GOT3 (cell line): ENCODE measurements at places on chromosomes 1 and 21.

GRCh38 chr1:152022474-152022873 lies 14.3 kb downstream of the S100A11 start:
- no peak for DNase-seq

DNA sequence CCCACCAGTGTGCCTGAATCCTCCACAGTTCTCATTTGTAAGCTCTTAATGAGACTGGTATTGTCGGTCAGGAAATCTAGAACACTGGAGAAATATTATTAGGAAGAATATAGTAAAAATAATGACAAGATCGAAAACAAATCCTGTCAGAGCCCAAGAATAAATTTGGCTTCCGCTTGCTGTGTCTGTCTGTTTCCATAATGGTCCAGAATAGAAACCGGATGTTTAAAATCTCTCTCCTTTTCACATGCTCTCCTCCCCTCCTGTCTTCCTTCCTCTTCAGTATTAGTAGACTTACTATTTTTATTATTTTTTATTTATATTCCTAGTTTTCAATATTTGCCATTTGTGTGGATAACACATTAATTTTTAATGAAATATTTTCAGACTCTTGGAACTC lies 187.7 kb downstream of the SDCCAG8 start:
- DNase-seq, result no peak

- DNase-seq, result no peak
These were observed 48.4 kb downstream of the LTN1 start for GRCh38 chr21:28944296-28944695.

DNA sequence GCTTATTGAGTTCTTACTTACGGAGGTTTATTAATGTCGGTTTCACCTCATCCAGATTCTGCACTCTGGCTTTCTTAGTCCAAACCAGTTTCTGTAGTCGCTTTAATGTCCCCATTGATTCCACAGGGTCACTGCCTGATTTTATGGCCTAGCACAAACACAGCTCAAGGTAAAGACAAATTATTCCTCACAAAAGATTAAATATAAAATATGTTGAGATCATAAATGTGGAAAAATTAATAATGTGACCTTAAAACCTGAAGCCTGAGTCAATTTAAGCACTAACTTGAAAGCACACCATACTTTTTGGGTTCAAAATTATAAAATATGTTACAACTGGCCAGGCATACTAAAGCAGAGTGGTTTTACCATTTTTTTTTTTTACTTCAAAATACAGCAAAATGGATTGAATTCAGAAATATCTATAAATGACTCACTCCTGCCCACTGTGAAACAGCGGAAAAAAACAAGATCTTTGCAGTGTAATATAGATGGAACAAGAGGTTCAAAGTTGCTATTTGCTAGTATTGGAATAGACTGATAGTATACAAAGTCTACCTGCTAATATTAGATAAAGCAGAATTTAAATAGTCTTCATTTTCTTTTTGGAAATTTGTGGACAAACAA lies 37.6 kb upstream of the SAMSN1 start:
- no peak for DNase-seq

GRCh38 chr1:195520757-195521156 lies 1087.5 kb downstream of the KCNT2 start:
- DNase-seq, result no peak

DNA sequence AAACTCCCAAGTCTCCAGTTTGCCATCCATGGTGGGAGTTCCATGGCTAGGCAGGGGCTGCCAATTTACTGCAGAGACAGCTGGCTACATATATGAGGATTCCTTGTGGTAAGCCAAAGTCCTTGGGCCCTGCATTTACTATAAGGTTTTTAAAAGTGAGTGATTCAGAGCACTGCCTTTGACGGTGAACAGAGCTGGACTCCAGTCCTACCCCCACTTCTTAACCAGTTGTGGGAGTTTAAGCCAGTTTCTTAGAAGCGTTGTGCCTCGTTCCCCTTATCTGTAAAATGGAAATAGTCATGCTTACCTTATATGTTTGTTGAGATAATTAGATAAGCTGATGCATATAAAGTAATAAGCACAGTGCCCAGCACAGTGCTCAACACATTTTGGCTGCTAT lies 64.6 kb downstream of the LRIG2 start:
- DNase-seq, result no peak

DNA sequence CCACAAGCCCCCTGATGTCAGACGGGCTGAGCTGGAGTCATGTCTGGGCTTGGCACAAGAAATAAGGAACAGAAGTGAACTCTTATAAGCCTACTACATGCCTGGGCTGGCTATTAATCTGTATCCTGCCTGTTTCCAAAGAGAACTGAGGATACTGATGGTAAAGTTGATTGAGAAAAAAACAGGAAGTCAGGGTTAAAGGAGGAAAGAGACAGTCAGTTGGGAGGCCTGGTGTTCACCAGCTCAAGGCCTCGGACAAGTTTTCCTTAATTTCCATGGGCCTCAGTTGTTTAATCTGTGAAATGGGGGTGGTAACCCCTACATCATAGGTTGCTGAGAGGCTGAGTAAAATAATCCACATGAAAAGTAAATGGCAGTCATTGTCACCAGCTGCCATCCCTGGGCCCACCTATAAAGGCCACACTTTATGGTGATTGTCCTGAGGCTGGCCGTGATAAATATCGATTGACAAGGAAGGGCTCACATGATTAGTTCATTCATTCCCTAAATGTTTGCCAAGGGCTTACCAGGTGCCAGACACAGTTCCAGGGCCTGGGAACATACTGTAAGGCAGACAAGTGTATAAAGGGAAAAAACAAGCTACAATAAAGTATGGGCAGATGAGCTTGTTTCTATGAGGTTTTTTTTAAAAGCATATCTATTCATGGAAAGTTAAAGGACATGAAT lies 2.8 kb downstream of the ALDH4A1 start:
- DNase-seq, result no peak

- no peak for DNase-seq
These were observed 55.2 kb downstream of the SASS6 start for GRCh38 chr1:100077531-100077930.

DNA sequence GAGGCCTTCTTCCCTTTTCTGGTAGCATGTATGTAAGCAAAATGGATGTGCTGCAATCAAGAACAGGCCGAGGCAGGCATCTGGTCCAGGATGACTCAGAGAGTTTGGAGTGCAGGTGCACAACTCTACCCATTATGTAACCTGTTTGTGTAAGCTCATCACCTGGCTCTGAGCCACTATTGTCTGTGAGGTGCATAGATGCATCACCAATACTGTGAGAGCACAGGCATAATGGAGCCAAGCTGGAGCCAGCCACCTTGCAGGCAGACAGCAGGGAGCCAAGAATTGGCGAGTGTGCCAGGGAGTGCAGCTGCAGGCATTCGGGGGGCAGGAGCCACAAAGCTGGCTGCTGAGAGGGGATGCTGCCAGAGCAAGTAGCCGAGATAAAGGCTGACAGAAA lies 549.9 kb upstream of the RGS18 start:
- DNase-seq, result no peak

GRCh38 chr21:15183813-15184257 lies 119.0 kb upstream of the NRIP1 start:
- DNase-seq, result no peak

DNA sequence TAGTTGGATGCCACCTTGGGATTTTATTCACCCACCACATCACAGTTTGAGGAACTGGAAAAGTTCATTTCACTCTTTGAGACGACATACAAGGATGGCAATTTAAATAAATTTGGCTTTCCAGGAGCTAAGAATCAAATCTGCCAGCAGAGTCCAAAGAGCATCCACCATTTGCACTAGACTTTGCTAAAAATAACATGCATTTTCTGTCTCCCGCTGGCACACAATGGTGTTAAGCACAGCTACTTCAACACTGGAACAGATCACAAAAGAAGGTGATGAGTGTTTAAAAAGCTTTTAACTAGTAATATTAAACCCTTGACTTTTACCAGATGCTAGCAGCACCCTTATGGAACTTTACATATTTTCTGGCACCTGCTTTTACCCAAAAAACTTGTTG lies 44.6 kb downstream of the MAEL start:
- DNase-seq, result no peak

GRCh38 chr1:231072041-231072440 lies 32.0 kb upstream of the FAM89A start:
- no peak for DNase-seq

DNA sequence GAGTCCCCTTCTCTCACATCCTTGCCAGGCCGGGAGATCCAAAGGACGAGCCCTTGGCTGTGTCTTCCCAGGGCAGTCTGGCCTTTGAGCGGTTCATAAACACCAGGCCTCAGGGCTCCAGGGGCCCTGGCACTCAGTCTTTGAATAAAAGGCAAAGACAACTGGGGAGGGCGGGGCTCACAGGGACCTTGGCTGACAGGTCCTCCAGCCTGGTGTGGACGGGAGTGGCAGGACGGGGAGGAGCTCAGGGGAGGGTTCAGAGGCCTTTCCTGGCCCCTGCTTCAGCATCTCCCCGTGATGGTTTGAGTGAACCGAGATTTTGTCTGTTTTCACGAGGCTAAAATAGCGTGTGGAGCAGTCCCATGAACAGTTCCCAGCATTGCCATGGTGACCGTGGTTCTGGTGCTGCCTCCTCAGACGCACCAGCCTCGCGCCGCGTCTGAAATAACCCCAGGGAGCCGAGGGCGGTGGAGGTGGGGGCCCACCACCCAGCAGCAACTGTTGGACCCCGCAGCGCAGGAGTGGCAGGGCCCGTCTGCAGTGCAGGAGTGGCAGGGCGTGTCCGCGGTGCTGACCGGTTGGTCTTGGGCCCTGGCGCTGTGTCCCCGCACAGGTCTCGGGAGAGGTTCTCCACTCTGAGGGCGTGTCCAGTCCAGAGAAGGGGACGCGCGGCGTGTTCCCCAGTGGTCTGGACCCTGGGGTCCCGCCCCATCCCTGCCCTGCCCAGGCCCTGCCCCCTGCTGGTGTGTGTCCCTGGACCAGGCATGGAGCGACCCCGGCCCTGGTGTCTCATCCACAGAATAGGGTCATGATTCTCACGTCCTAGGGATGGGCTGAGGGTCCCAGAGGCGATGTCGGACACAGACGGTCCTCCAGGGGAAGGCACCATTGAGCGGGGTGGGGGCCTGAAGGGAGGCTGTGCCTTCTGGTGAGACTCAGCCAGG lies 7.1 kb upstream of the PRKCZ start:
- DNase-seq, result no peak

DNA sequence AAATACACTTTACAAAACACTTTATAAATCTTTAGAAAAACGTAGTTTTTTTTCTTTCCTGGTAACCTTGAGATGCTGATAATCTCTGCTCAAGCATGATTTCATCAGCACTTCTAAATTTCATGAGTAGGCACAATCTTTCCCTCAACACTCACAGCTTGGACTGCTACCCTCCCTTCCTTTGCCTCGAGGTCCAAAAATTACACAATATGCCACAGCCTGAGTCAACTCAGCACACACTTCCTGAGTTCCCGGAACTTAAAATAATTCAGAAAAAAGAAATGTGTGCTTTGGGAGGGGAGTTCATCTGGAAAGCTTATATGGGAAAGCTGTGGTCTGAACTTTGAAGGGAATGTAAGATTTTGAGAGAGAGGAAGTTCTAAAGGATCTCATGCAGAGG lies 5.9 kb downstream of the CLCA2 start:
- no peak for DNase-seq

DNA sequence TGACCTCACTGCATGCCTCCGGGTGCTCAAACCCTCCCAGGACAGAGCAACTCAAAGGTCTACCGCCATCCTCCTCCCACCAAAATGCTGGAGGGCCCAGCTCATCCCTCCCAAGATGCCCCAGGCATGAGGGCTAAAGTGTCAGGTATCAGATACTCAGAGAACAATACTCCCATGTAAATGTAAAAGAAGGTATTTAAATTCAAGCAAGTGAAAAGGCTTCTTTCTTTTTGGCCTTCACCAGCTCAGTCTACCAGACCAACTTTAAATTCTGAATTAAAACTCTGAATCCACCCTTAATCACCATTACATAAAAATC lies 3.0 kb downstream of the PARP1 start:
- no peak for DNase-seq

- DNase-seq, result no peak
These were observed 25.5 kb downstream of the IFNGR2 start for GRCh38 chr21:33428669-33429068.

DNA sequence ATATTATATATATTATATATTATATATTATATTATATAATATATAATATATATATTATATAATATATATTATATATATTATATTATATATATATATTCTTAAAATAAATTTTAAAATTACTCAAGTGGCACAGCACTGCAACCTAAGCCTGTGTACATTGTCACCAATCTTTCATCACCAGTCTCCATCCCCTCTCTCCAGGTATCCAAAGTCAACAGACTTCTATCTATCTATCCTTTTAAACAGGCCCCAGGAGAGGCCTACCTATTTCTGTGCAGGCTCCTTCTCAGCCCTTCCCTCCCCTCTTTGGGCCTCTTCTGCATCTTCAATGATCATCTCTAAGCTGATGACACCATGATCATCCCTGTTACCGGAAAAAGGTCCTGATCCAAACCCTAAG lies 111.7 kb downstream of the RHOU start:
- no peak for DNase-seq

GRCh38 chr21:44455524-44456213 lies 359 bp downstream of the LRRC3 start:
- DNase-seq, result no peak

DNA sequence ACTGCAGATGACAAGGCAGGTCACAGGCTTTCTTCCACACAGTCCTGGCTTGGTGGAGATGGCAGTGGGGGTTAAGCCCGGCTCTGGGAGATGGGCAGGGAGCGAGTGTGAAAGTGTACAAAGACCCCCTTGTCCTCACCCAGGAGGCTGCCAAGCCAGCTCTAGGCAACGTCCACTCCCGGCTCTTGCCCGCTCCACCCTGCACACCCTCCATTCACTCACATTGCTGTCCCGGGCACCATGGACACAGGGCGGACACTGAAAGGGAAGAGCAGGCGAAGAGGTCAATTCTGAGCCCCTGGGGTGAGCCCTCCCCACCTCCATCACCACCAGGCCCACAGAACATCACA lies 8.9 kb downstream of the COL16A1 start:
- no peak for DNase-seq

- no peak for DNase-seq
These were observed 65.5 kb downstream of the NID1 start for GRCh38 chr1:235999259-235999925.

DNA sequence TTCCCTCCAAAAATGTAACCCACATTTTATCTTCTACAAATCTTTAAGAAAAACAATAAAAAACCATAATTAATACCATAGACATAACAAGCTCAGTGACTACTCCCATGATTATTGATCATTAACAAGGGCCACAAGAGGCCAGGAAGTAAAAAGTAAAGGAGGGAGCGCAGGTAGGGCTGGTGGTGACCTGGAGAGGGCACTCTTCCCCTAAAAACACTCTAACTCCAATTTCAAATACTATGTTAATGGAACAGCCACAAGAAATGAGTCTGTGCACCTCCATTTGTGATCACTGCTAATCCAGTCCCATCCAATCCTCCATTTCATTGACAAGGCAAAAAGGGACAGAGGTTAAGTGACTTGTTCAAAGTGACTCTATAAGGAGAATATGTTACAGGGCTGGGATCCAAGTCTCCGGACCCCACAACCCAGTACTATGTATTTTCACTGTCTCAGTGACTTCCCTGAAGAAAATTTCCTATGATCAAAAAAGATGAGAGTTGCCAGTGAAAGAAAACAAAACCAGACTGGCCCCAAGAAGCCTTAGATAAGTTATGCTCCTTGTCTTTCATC lies 41.2 kb upstream of the CFAP298 start:
- DNase-seq, result no peak

GRCh38 chr1:100009458-100009857 lies 39.7 kb downstream of the SLC35A3 start:
- DNase-seq, result no peak

- no peak for DNase-seq
These were observed 127.7 kb upstream of the ARHGEF16 start for GRCh38 chr1:3326516-3327388.

- no peak for DNase-seq
These were observed 91.6 kb downstream of the DDAH1 start for GRCh38 chr1:85373378-85373708.
